ENCODE measurements at places on chromosomes 4 and X.

GRCh38 chr4:52961666-52962412 lies 99.7 kb downstream of the RASL11B start:
- no peak for DNase-seq

GRCh38 chr4:23485801-23486200 lies 404.0 kb downstream of the PPARGC1A start:
- no peak for DNase-seq

- no peak for DNase-seq
These were observed 40.5 kb downstream of the FRYL start for GRCh38 chr4:48739560-48740019.

GRCh38 chrX:79138658-79139241 lies 5.7 kb upstream of the GPR174 start:
- DNase-seq, result no peak

DNA sequence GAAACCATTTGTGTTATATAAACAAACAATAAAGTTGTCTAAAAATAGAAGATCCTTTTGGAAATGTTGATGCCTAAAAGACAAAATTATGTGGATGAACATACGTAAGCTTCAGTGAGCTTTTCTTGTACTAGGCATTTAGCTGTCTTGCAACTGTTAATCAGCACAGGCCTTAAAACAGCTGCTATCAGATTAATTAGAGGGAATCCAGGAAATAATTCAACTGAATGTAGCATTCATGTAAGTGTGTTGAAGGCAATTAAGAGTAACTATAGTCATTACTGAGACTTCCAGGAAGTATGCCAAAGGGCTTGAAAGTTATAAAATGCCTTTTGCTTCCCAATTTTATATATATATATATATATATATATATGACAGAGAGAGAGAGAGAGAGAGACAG lies 248.7 kb downstream of the IL1RAPL1 start:
- no peak for DNase-seq

DNA sequence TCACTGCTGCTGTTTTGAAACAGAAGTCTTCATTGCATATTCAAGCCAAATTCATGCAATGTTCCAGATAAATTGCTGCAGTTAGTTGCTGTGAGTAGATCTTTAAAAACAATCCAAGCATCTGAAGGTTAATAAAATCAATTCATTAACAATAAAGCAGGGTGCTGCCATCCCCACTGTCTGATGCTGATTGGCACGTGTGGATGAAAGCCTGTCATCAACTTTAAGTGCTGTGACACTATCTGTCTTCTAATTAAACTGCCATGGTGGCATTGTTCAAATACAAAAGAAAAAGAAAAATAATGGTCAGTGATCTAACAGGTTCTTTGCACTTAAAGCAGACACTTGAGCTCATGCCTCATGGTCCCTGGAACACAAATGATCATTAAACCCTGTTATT lies 63.0 kb upstream of the MND1 start:
- no peak for DNase-seq

GRCh38 chr4:140363558-140363957 lies 9.9 kb upstream of the SCOC start:
- DNase-seq, result no peak

- DNase-seq, result no peak
These were observed 50.2 kb upstream of the MAP9 start for GRCh38 chr4:155426953-155427352.

DNA sequence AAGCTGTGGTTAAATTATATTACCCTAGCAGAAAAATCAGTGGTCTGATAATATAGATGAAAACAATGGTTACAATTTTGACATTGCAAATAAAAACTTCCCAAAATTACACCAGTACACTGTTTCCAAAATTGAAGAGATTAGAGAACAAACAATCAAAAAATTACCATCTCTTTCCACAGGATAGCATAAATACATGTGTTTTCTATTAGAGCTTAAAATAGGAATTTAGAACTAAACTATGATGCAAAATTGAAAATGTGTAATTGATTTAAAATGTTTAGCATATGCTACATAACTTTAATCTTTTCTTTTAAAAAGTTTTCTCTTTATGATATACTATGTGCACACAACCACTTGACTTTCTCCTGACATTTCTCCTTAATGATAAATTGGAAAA lies 6.7 kb downstream of the EDNRA start:
- no peak for DNase-seq

DNA sequence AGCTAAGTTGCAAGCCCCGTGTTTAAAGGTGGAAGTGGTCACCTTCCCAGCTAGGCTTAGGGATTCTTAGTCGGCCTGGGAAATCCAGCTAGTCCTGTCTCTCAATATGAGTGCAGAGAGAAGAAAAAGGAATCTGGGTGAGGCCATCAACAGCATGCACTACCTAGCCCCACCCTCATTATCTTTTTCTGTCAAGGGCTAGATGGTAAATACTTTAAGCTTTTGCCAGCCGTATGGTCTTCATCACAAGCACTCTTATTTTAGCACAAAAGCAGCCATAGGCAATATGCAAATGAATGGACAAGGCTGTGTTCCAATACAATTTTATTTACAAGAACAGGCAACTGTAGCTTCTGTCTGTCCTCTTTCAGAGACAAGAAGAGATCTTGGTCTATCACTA lies 282.9 kb downstream of the ZNF674 start:
- no peak for DNase-seq

GRCh38 chr4:137700751-137701150 lies 168.5 kb upstream of the PCDH18 start:
- no peak for DNase-seq

GRCh38 chr4:103011378-103012025 lies 8.0 kb downstream of the SLC9B1 start:
- DNase-seq, result no peak

GRCh38 chr4:37656649-37657048 lies 29.5 kb downstream of the RELL1 start:
- DNase-seq, result no peak

DNA sequence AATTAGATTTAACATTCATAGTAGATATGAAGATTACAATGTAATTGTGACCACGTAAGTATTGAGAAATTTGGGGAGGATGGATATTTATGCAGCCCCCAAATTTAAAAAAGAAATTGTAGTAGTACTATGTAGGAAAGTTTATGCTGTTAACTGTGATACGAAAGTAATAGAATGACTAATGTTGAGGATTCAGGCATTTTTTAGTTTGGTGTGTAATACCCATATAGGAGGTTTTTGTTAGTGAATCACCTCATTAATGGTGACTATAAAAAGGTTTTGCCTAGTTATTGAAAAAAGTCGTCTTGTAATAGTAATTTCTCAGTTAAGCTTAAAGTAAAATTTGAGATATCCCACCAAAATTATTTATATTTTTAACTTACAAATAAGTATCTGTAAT lies 67.2 kb downstream of the SMARCAD1 start:
- DNase-seq, result no peak

DNA sequence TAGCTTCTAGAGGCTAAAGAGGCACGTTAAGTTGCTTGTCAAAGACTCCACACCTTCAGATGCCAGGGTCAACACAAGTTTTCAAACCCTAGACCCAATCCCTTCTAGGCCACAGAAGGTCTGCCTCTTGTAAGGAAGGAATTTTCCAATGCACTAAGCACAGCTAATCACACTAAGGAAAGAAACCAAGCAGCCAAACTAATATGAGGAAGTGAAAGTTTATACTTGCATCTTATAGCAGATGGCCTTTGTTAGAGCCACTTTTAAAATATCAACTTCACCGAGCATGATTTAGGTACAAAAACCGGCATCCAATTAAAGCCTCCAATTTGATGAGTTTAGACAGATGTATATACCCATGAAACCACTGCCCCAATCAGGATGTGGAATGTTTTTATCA lies 9.9 kb downstream of the FHL1 start:
- no peak for DNase-seq

DNA sequence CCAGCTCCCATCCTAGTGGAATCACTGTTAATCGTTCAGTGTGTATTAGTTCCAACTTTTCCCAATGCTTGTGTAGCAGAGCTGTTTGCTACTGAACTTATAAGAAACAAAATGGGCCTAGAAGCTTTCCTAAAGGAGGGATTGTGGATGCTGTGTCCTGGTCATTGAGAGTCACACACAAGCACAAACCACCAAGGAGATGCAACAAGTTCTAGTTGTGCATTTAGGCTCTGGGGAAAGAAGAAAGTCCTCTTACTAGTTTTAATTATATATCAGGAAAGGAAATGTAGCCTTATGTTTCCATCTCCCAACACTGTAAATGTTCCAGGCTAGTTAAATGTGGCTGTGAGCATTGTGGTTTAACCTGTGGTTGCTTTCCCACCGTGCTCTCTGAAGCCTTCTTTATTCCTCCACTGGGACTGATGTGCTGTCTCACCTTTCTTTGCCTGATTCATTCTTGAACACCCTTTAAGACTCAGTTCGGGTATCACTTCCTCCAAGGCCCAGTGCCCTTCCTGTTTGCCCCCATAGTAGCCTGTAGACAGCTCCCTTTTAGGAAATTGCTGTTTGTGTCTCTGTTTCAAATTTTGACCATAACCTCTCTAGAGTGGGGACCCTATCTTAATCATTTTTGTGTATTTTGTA lies 34.3 kb downstream of the ATP10D start:
- no peak for DNase-seq

GRCh38 chr4:174005422-174005821 lies 278.0 kb downstream of the FBXO8 start:
- no peak for DNase-seq

GRCh38 chrX:24479924-24480323 lies 14.8 kb downstream of the PDK3 start:
- DNase-seq, result no peak

DNA sequence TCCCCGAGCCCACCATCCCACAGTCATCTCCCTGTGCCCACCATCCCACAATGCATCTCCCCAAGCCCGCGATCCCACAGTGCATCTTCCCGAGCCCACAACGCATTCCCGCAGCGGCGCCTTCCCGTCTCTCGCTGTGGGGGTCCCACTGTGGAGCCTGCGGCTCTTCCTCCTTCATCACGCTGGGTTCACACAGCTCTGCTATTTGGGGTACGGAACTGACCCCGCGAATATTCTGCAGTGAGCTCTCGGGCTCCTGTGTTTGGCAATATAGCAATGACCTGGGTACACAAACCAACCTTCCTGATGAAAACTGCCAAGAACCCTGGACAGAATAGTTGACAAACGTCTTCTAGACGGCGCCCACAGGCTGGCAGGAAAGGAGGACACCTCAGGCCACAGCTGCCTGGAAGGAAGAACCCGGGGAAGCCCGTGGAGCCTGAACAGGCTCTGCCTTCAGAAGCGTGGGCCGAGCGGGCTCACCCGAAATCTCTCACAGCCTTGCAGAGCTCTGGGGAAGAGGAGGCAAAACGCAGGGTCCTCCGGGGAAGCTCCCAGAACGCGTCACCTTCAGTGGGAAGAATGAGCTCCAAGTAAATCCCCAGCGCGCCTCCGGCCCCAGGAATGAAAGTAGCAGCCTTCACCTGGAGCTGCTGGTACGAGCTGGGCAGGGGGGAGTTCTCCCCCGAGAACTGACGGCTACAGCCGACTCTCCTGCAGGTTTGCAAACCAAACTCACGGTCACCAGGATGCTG lies 22.9 kb downstream of the PPP2R3B start:
- DNase-seq, result no peak

- DNase-seq, result peak; percentile 15
These were observed at the start of gene TRO for GRCh38 chrX:54920610-54921426. Gene TRO (plus strand): TSS chrX:54920824. CDS start chrX:54922247, 1,423 bp downstream.

DNA sequence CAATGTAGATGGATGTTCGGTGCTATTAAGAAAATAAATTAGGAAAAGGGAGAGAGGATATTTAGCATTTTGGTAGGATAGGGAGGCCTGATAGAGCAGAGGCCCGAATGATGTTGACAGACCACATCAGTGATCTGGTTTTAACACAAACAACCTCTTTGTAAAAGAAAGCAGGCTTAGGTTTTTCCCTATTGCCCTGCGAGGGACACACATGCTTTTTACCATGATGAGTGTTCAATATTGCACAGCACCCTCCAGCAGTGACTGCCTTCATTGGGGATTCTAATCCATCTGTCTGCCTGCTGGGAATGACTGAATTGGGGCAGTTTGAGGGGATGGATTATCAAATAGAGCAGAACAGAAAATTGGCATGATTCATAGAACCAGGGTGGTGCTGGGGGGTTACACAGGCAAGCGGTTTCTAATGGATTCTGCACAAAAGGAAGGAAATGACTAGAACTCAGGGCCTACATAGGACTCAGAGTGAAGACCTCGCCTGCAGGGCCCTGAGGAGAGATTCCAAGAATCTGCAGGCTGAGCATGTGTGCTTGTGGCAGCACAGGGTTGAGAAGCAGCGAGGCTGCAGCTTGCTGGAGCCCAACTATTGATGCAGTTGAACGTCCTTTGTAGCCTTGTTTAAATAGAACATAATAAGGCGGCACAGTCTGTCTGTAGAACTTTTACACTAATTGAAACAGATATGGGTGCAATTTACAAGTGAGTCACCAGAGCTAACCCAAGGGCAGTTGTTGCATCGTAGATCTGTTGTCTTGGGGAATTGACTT lies 58.0 kb downstream of the RHOH start:
- DNase-seq, result no peak

DNA sequence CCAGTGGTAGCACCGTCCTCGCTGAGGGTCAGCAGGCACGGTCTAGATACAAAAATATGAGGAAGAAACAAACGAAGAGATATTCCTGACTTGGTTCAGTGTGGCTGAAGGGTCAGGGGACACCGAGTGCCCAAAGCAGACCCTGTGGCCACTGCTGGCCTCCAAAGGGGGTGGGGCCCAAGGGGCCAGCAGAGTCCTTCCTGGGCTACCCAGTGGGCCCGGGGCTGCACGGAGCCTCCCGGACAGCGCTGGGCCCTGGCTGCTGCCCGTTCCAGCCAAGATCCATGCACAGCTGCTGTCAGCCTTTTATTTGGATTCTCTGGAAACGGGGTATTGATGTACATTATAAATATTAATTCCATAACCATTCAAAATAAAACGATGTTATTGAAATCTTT lies 20.4 kb downstream of the NELFA start:
- DNase-seq, result no peak

DNA sequence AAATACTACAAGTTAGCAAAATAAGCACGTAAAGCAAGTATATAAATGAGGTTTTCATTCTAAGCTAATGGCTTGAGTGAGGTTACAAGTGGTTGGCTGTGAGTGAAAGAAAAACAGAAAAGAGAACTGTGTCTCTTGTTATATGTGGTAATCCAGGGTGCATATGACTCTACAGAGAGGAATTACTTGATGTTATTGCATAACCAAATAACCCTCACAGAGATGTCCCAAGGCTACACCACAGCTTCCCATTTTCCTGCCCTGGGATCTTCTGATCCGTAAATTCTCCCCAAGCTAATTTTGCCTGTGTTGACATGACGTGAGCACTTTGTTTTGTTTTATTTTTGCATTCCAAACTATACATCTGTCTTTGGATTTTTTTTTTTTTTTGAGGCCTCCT lies 470.0 kb upstream of the INTU start:
- no peak for DNase-seq
